Stimulated activated CD8-positive, alpha-beta memory T cell treated with anti-CD3 and anti-CD28 coated beads, Interleukin-15, amount 100 ng/mL, for 1 hour (primary cell): ENCODE measurements at places on chromosomes 5 and 9.

DNA sequence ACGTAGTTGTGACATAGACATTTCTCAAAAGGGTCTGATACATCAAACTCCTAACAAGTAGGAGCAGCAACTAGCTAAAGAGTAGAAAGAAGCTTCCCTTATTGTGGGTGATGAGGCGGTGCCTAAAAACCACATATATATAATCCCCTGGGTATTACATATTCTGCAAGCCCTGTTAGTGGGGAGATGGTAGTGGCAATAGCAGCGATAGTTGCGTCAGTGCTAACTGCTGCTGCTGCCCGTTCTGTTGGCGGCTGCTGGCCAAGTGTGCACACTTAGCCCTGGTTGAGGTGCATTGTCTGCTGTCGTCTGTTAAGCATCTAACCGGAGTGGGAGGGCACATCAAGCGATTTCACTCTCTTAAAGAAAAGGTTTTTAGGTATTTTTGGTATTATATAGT lies 35.8 kb downstream of the VLDLR start:
- DNase-seq = no peak

GRCh38 chr5:132445930-132446329 lies 44.6 kb downstream of the IRF1 start:
- no peak for DNase-seq

DNA sequence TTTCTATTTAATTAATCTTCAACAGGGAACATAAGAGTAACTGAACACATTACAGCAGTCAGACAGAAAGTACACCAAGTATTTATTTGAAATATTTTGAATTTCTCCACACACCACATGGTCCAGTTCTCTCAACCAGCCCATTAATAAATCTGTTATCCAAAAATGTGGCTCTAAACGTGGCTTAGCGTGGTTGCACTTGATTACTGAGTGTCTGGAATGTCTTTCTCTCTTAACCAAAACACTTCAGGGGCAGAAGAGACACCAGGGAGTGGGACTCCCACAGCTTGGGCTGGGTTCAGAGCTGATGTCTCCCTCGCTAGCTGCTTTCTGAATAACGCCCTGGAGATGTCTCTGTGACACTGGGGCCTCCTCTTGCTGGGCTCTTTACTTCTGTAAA lies 52.6 kb upstream of the FANCC start:
- DNase-seq = no peak

GRCh38 chr5:55888205-55888604 lies 37.0 kb downstream of the IL31RA start:
- DNase-seq = no peak

GRCh38 chr5:14663734-14664269 lies 716 bp upstream of the OTULIN start:
- DNase-seq = no peak

DNA sequence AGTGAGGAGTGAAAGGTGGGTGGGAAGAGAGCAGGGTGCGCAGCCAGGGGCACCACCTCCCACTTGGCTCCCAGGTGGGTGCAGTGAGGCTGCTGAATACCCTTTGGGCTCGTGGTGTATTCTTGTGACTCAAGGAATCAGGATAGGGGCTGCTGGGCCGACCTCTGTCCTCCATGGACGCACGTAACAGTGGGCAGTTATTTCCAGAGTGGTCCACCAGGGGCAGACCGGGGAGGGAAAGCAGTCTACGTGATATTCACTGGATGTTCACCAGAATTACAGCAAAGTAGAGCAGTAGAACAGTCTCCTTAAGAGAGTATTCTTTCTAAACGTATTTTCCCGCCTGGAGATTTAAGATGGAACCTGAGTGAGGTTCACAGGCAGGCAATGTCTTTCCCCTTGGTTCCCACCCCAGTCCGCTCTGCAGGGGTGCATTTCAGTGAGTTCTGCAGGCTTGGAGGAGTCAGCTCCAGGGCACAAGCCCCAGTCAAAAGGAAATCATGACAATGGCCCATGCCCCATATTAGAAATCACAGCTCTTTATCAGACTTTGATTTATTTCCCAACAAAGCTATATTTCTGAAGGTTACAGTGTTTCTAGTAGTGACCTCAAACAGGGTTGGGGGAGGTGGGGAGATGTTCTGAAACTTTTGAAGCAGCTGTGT lies 88.7 kb downstream of the SYK start:
- no peak for DNase-seq

DNA sequence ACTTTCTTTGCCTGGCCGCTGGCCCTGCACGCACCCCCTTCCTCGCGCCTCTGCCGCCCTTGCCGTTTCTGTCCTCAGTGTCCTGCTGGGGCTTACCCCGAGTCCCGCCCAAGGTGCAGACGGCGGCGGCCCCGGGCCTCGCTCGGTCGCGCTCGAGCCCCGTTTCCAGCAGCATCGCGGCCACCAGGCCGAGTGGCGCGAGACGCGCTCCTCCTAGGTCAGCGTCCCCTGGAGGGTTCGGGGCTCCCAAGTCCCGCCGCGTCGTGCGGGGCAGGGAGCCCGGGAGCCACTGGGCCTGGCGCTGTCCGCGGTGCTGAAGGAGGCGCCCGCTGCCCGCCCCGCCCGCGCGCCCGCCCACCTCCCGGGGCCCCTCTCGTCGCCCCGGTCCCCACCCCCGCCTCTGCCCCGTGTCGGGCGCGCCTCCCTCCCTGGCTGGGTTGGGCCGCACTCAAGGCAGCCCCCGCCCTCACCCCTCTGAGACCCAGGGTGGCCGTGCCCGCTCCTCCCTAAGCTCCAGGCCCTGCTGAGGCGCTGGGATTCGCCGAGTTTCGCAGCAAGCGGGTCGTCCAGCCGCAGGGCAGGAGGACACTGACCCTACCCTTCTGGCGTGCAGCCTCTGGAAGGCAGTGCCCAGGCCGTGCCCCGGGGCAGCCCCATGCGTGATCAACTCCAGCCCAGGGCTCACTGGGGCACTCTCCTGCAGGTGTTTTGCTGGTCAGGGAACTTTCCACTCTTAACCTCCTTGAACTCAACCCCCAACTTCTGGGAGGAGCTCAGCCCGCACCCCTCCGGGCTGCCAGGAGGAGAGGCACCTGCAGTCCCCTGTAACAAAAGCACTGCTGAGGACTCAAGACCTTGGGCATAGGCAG lies at the start of gene LHX3:
TSS of gene LHX3 (minus strand) at position 291 of the 869 bp plus-strand sequence. CDS start at position 175, 116 bp downstream.
- DNase-seq = no peak

DNA sequence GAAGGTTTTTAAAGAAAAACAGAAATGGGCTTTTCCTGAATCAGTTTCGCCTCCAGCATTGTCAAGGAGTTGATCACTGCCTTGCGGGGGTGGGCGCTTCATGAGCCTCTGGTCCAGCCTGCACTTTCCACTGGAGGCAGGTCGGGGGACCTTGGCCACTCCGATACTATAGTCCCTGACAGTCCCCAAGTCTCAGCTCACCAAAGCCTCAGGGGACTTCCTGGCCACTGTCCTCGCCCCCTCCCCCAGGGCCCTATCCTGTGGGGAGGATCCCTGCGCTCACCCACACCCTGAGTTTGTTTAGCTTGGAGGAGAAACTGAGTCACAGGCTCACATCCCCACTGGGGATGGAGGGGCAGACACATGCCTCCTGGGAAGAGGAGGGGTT lies 1.4 kb downstream of the SLC6A19 start:
- DNase-seq = no peak

GRCh38 chr5:75617736-75618352 lies 6.6 kb downstream of the ANKDD1B start:
- no peak for DNase-seq

GRCh38 chr5:123875561-123876275 lies 363.7 kb downstream of the CSNK1G3 start:
- no peak for DNase-seq

DNA sequence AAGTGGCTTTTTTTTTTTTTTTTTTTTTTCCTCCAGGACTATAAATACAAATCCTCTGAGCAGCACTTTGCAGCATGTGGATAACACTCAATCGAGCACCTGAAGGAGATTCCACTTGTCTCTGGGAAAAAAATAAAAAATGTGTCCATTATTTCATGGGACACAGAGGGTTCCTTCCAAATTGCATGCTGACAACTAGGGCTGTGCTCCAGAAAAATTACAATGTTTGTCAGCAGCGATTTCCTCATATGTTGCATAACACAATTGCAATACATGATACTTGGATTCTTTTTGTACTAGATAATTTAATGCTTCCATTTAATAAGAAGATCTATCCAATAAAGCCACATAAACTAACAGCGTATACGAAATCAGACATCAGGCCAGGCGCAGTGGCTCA lies 84.4 kb downstream of the CDH18 start:
- no peak for DNase-seq

- DNase-seq = no peak
Measured at GRCh38 chr5:94473936-94474335, 144.5 kb downstream of the KIAA0825 start.

DNA sequence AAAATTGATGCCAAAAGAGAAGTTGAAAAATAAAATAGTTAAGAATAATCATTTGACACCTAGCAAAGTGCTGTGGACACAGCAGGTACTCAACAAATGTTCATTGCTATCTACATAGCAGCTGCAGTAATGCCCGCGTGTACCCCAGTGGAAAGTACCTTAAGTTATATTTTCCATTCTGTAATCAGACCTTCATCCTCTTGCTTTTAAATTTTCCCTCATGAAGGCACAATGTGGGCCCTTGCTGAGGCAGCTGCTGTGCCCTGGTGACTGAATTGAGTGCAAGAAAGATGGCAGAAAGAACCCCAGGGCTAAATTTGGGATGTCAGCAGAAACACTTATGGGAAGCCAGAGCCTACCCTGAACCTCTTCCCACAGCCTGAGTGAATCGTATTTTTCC lies 65.9 kb downstream of the CYFIP2 start:
- no peak for DNase-seq

- DNase-seq = no peak
Measured at GRCh38 chr5:181161534-181162175, 14.3 kb downstream of the OR2V2 start.

DNA sequence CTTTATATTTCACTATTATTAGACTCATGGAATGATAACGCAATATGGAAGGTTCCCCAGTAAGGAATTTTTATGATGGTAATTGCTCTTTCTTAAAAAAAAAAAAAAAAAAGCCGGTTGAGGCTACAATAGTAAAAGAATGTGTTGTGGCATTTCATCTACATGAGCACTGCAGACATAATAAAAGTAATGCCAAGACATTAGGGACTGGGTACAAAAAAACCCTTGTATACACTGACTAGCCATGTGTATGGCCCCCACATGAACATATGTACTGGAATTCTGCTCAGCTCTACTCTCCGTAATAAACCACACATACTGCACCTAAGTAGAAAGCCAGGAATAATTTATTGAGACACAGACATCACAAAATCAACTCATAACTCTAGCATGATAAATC lies 218.4 kb downstream of the ADAMTS6 start:
- no peak for DNase-seq

- no peak for DNase-seq
Measured at GRCh38 chr5:131786036-131786435, 10.8 kb downstream of the FNIP1 start.

DNA sequence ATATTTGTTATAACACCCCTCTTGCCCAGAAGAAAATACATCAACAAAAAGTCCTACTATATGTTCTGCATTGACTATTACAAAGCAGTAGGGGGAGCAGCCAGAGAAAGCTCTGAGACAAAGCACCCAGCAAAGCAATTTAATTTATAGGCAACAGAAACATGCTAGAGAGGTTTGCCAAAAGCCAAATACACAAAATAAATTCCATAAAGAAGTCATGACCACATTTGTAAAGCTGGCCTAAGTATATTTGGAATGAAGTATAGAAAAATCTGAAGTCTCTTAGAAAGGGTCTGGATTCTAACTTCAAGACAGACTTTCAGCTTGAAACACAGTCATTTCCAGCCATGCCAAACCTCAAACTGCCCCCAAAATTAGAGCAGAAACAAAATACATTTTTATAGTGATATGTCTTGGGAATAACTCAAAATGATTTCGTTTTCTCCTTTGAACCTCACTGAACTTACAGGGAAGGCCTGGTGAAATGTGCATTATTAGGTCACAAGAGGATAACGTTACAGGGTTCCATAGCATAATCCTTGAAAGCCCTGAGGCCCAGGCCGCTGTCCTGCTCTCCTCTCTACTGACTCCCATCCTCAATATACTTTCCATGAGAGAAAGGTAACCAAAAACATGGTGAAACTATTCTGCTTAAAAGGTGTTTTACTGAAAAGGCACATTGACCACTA lies 451.8 kb downstream of the RAB3C start:
- no peak for DNase-seq

DNA sequence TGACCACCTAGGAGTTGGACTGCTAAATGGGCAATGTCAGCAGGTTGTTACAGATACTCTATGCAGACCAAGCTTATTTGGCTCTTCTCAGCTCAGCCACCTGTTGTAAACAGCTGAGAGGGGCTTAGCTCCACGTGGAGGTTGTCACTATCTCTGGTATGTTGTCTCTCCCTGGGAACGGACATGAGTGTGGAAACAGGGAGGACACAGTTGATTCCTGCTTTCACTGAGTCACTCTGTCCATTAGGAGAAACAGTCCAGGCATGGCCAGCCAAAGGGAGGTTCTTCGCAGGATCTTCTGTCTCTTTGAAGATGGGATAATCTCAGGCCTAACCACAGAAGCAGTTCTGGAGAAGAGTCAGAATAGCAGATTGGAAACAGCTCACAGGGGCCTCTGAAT lies 121.2 kb downstream of the PALM2AKAP2 start:
- no peak for DNase-seq

DNA sequence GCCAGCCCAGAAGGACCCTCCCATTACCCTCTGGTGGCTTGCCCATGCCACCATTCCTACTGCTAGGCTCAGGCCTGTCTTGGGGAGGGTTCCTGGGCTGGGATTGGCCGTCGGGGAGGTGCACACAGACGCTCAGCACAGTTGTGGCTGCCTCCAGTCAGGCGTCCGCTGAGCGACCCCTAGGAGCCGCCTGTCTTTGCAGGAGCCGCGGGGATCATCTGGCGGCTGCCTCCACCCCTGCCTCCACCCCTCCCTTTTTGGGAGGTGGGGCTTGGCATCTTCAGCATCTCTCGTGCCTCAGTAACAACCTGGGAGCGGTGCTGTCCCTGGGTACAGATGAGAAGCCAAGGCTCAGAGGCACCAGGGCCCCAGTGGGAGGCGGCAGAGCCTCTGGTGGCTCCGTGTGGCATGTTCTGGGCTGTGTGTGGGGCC lies 39.6 kb downstream of the RXRA start:
- DNase-seq = no peak

DNA sequence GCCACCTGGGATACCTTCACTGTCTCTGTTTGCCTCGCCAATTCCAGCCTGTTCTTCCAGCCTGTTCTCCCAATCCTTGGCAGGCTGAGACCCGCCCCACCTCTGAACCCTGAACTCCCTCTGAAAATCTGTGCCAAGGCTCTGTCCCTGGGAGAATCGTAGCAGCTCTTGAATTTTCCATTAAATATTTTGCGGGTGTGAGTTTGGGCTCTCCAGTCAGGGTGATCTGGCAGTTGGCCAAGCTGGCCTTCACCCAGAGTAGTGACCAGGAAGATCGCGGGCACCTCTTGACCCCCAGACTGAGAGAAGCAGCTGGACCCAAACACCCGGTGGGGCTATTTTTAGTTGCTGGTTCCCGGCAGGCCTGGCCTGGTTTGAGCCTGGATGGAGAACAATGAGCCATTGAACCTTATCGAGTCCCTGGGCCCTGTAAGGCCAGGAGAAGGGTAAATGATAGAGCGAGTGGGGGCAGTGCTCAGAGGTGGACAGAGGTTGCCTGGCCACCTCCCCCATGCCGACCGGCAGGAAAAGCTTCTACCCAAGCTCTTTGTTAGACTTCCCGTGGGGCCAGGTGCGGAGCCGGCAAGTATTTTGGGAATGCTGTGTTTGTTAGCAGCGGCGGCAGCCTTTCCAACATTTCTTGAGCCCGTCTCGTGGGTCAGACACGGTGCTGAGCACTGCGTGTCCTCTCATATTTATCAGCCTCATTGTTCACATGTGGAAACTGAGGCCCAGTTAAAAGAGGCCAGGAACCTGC lies 146.2 kb downstream of the RGS3 start:
- no peak for DNase-seq
